ENCODE measurements at places on chromosomes 1 and 21. TPM values are rescaled to one million over a fixed set of nuclear protein-coding genes. Genes with fewer than 3 reads are reported as not detected.

Gene KRTAP25-1
- polyA plus RNA-seq, result not detected

Gene CHIA
- polyA plus RNA-seq, result not detected

Gene HSPB7
- polyA plus RNA-seq, result 13.2 TPM

Gene NRIP1
- polyA plus RNA-seq, result 44.5 TPM

GRCh38 chr1:158246650-158247049 lies 7.6 kb upstream of the CD1A start:
- H3K4me3 ChIP-seq, result no peak overlapping the region
- no peaks in the 10 kb centered on the region for H3K36me3 ChIP-seq
- no peaks in the 10 kb centered on the region for H3K4me1 ChIP-seq
- DNase-seq, result no peak
- no peak overlapping the region for H3K27ac ChIP-seq
- H3K27me3 ChIP-seq, result no peaks in the 10 kb centered on the region

Gene CACNA1E
- 1.7 TPM for polyA plus RNA-seq

Data from large intestine (tissue), 12 donors.